ENCODE measurements at places on chromosomes 1 and 21.

GRCh38 chr1:117070124-117070523 lies 10.0 kb downstream of the TTF2 start:
- no peak for DNase-seq

DNA sequence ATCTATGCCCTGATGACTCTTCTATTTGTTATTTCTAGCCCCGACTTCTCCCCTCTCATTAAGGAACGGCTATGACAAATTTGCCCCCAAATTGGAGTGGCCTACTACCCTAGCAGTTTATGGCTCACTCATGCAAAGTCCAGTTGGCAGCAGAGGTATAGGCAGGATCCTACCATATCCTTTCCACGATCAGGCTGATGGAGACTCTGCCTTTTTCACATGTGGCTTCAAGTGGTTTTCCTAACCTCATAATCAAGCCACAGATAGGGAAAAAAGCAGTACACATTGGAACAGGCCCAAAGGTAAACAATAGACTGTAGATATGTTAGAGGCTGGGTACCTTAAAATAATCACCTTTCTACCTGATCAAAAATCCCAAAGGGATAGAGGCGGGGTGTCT lies 292.5 kb downstream of the NCAM2 start:
- DNase-seq = no peak

- DNase-seq = no peak
Observed at GRCh38 chr1:217861658-217862057, 230.5 kb downstream of the SPATA17 start.

- no peak for DNase-seq
Observed at GRCh38 chr1:117301901-117302300, 65.3 kb upstream of the MAN1A2 start.

DNA sequence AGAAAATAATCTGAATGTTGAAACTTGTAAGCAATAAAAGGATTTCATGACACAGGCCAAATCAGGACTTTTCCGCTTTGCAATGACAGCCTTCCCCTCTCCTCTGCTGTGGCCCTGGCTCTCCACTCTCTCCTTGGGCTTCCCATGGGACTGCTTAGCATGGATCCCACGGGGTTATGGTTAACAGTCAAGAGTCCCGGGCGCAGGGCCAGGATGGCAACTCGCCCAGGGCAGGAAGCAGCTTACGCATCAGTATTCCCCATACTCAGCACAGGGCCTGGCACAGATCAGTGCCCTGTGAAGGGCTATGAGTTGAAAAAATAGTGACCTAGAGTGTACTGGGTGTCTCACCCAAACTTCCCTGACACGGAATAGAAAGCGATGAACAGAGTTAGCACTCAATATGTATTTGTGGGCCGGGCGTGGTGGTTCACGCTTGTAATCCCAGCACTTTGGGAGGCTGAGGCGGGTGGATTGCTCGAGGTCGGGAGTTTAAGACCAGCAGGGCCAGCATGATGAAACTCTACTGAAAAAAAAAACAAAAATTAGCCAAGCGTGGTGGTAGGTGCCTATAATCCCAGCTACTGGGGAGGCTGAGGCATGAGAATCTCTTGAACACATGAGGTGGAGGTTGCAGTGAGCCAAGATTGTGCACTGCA lies 29.1 kb upstream of the GRHL3 start:
- DNase-seq = peak; percentile 35

GRCh38 chr1:228045405-228045804 lies 37.1 kb upstream of the ARF1 start:
- no peak for DNase-seq

GRCh38 chr1:213244664-213245091 lies 193.6 kb downstream of the RPS6KC1 start:
- peak; percentile 71 for DNase-seq

DNA sequence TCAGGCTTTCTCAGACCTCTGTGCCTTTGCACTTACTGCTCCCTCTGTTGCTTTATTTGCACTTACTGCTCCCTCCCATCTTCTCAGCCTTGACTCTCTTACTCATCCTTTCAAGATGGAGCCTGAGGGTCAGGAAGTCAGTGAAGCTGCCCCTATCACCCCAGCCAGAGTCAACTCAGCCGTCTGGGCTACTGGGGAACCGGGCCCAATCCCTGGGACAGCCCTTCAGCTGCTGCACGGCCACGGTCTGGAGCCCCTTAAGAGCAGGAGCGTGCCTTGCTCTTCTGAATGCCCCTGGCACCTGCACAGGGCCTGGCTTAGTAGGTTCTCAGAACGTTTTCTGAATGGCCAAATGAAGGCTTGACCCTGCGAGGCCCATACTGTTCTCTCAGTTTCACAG lies 244.4 kb downstream of the FOXD2 start:
- no peak for DNase-seq

DNA sequence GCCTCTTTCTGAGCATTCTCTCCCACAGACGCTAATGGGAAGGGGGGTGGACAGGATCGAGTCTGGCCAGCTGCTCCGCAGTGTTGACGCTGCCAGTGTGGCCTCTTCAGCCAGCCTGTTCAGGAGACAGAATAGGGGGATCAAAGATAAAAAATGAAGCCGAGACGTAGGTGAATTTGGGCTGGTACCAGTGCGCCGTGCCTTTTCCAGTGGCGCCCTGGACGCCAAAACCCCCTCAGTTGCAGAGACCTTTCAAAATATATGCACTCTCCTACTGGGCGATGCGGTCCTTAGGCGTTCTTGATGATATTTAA lies 1.1 kb downstream of the TTC3 start:
- DNase-seq = no peak

GRCh38 chr1:37090671-37091070 lies 56.4 kb upstream of the GRIK3 start:
- no peak for DNase-seq

- DNase-seq = no peak
Observed at GRCh38 chr1:98842241-98842640, 162.4 kb downstream of the PLPPR5 start.

DNA sequence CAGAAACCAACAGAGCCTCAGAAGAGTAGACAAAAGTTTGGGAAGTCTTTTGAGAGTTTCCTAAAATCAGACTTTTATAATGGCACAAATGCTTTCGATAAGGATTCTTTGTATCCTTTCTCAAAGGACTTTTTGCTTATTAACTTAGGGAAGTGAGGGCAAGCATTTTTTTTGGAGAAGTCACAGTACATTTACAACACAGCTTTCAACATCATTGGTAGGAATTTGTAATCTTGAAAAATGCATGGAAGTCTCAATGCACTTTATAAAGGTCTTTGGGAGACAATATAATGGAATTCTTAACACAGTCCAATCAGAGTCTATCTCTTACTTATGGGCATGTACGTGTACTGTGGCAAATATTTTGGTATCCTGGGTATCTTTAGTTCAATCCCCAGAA lies 325.8 kb upstream of the NR5A2 start:
- DNase-seq = peak; percentile 67

GRCh38 chr1:234691567-234691966 lies 81.6 kb upstream of the IRF2BP2 start:
- no peak for DNase-seq

DNA sequence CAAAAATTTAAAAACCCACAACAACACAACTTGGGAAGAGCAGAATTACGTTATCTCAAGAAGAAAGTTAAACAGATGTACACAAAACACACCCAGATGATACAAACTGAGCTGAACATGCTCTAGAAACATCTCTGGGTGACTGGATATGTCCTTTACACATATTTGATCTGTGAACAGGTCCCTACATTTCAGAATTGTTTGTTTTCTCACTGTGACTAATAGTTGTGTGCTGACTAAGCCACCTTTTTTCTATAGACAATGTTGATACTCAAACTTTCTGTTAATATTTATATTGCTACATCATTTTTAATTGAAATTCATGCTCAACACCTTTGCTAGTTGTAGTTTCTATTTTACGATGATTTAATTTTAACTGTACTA lies 1.0 kb upstream of the F11R start:
- no peak for DNase-seq

- DNase-seq = peak; percentile 15
Observed at GRCh38 chr1:178651742-178652141, 73.3 kb upstream of the RALGPS2 start.

DNA sequence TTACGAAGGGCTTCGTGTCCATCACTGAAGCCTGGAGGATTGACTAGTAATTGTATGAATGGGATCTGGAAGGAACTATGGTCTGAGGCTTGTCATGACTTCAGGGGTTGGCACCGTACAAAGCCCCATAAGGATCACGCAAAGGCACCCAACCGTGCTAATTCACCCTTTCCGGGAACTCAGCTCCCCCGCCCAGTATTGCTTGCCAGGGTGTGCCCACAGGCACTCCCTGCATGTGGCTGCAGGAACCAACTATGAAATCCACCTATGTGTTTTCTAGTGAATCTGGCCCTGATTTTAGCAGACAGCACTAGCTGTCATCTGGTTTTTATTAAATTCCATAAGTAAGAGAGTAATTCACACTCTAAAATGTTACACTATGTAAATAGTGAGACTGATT lies 139.2 kb downstream of the TM2D1 start:
- peak; percentile 72 for DNase-seq

DNA sequence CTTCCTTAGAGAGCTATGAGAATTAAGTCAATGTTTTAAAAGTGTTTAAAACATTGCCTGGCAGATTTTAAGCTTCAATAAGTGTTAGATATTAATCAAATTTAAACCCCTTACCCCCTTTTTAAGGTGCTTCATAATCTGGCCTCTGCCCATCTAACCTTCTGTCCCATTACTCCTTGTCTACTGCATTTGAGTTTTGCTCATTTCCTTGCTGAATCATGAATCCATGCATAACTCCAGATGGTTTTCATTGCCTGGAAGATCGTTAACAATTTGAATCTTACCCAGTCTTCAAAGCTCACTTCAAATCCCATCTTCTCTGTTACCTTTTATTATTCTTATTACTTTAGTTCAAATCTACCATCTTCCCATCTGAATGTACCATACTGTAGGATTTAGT lies 4.6 kb downstream of the HJV start:
- DNase-seq = peak; percentile 63

DNA sequence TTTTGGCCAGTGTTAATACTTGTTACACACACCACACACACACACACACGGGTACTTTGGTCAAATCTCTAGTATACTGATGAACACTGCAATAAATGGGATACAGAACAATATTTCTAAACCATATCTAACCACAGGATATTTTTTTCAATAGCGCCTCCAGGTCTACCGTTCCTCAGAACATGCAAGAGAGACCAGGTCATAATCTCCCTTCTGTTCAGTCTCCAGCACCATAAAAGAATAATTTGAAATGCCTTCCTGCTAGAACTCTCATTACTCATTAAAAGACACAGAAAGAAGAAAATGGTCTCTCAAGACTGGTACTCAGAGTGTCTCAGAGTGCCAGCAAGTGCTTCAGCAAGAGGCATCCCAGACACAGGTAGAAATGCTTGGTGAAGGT lies 11.5 kb upstream of the SLC44A3 start:
- DNase-seq = no peak

DNA sequence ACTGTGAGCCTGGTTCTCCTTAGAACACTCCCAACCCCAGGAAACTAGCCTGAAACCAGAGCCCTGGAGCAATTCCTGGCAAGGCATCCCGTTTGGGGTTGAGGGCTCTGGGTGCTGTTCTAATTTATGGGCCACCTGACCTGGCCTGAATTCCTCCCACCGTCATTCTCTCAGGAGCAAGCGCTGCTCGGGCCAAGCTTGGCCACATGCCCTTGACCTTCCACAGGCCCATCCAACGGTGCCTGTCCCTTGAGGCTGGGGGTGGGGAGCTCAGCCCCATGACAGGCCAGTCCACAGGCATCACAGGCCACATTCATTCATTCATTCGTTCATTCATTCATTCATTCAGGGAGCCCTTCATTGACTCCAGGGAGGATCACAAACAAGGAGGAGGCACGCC lies 5.3 kb downstream of the PADI2 start:
- no peak for DNase-seq

- DNase-seq = no peak
Observed at GRCh38 chr1:147748676-147749350, 11.6 kb downstream of the GJA5 start.

DNA sequence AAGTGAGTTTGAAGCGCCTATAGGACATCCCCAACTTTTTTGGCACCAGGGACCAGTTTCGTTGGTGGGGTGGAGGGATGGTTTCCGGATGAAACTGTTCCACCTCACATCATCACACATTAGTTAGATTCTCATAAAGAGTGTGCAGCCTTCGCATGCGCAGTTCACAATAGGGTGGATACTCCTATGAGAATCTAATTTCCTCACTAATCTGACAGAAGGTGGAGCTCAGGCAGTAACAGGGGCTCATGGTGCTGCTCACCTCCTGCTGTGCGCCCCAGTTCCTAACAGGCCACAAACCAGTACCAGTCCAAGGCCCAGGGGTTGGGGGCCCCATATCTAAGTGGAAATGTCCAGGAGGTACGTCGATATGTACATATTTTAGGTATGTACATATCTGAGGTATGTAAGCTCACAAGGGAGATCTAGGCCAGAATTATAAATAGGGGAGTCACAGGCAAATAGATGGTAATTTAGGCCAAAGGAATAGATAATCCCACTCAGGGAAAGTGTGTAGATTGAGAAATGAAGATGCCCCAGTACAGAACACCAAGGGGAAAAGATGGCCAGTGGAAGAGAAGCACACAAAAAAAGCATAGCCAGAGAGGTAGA lies 27.5 kb upstream of the RASAL2 start:
- no peak for DNase-seq

DNA sequence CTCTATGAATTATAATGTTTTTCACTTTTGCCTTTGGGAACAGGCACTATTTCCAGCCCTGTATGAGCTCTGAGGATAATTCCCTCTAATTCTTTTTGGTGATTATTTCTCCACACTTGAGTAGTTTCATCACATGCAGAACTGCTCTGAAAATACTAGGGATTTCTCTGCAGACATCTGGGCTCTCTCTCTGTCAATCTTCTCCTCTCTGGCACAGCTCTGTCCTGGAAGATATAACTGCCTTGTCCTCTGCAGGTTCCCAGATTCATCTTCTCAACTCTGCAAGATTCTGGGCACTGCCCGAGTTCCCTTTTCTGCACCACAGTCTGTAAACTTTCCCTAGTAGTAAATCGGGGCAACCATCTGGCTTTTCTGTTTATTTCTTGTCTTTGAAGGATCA lies 131.3 kb upstream of the FMN2 start:
- no peak for DNase-seq

- peak; percentile 34 for DNase-seq
Observed at GRCh38 chr1:154747740-154748404, 122.2 kb downstream of the KCNN3 start.
